Head of caudate nucleus (tissue), 42 donors: ENCODE measurements at places on chromosomes 13 and 19.
A peak's percentile ranks its signal among the peaks of the same experiment; 100 is the strongest.

GRCh38 chr19:34172661-34173192 is 423 bp downstream of the LSM14A start:
- peak; percentile 41 for DNase-seq

- DNase-seq: no peak
These were observed 12.3 kb downstream of the TMEM38A start for GRCh38 chr19:16673231-16673630.

DNA sequence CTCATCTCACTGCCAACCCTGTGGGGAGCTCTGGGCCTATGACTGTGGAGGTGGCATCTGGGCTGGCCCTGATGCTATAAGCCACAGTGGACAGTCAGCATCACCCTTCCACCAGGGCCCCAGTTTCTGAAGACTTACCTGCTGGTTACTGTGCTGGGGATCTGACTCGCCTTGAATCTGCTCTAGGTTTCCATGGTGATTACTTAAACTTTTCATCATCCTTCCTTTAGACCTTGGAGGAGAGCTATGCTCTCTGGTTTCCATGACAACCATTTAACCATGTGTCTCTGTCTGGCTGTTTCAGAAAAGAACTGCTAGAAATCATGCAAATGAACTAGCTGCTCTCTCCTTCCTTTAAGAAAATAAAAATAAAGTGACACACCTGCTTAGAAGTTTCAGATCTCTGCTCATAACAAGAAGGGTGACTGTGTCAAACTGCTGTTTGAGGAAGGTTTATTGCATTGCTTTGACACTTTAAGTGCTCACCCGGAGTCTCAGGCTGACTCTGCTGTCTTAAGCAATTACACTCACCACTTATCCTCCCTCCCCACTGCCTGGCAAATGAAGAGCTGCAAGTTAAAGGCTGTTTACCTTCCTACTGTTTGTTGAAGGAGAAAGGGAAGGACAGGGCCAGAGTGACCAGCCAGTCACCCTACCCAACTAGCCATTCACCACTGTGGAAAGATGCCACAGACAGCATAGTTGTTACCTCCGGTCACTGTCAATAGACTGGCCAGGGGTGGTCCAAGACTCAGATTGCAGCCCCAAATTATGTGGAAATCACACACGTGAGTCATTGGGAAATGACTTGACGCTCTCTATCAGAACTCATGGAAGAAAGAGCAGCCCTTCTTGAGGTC is 87.6 kb downstream of the HSPH1 start:
- no peak for DNase-seq

- DNase-seq: no peak
These were observed 56.0 kb upstream of the MYO16 start for GRCh38 chr13:108573455-108573854.

GRCh38 chr13:79532576-79532975 is 51.6 kb downstream of the NDFIP2 start:
- no peak for DNase-seq

DNA sequence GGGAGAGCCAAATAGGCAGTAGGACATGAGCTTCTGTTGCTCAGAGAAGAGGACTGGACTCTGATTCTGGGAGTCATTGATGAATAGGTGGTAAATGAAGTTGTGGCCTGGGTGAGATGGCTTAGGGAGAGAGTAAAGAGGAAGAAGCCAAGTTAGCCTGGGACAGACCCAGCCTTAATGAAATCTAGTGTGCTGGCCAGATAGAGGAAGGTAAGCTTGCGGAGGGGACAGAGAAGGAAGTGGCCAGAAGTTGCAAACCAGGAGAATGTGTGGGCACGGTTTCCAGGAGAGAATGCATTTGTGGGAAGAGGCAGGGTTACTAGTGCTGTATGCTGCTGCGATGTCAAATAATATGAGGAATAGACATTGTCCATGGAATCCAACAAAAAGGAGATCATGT is 83.3 kb upstream of the OLFM4 start:
- DNase-seq: no peak

DNA sequence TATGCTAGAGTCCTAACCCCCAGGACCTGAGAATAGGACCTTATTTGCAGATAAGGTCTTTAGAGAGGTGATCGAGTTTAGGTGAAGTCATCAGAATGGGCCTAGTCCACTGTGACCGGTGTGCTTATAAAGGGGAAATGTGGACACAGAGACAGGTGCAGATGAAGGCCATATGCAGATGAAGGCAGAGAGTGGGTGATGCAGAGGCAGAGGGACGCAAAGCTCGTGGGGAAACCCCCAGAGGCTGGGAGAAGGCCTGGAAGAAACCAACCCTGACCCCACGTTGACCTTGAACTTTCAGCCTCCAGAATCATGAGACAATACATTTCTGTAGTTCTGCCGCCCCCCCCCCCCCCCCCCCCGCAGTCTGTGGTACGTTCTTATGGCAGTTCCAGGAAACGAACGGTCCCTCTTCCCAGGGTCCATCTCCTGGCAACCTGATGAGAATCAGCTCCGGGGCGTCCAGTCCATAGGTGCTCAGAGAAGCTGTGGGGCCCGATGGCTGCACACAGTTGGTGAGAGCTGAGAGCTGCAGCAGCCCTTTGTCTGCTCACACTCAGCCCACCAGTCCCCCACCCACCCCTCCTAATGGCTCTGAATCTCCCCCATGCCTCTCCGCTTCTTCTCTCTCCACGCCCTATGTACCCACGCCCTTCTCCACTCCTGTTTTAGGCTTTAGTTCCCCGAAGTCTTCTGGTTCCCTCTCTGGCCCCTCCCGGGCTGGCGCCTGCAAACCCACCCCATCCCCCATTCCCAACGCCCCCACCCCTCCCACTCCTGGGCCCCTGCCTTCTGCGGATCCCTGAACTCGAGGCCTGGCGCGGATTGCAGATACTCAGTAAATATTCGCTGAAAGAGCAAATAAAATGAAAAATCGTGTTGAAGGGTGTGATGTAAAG is 218.3 kb upstream of the MAB21L1 start:
- no peak for DNase-seq

- DNase-seq: no peak
These were observed 13.0 kb upstream of the KCNN1 start for GRCh38 chr19:17953869-17954268.

DNA sequence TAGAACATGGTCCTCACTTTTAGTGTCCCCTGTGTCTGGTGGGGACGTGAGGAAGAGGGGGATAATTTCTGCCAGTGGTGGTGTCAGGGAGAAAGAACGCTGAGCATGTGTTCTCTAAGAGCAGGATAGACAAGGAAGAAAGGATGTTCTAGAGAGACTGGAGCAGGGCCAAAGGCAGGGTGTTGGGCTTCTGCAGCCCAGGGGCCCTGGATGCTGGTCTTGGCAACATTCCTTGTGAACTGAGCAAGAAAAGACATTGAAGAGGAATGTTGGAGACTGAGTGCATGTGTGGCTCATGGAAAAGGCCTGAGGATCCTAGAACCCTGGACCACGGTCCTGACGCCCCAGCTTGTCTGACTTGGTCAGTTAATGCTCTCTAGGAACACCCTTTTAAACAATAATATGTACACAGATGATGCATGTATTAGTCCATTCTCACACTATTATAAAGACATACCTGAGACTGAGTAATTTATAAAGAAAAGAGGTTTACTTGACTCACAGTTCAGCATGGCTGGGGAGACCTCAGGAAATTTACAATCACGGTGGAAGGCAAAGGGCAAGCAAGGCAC is 33.6 kb upstream of the SLC10A2 start:
- DNase-seq: no peak

GRCh38 chr13:66556306-66556705 is 673.8 kb downstream of the PCDH9 start:
- DNase-seq: no peak

- no peak for DNase-seq
These were observed 4.1 kb downstream of the TIMM13 start for GRCh38 chr19:2423071-2423914.

DNA sequence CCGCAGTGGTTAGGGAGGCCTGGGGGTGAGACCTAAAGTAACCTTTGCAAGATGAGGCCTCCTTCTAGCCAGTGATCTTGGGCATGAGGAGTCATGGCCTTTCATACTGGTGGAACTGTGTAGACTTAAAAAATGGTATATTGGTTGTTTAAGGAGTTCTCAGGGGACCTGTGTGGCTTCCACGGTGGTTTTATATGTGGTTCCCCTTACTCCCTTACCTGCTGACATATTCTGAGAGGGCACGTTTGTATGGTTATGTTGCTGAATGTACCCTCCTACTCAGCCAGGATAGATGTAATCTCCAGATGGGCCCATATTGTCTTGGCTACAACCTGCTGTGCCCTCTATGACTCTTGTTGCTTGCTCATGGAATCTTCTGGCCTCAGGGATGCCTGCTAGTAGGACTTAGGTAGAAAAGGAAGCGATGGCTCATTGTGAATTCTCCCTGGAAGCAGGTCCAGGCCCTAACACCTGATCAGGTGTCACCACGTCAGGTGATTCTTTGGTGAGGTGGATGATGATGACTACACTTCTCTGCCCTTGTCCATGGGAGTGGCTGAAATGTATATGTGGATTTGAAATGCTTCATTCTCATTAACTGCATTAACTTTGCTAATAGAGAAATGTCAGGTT is 1.8 kb downstream of the ZNF460 start:
- no peak for DNase-seq

DNA sequence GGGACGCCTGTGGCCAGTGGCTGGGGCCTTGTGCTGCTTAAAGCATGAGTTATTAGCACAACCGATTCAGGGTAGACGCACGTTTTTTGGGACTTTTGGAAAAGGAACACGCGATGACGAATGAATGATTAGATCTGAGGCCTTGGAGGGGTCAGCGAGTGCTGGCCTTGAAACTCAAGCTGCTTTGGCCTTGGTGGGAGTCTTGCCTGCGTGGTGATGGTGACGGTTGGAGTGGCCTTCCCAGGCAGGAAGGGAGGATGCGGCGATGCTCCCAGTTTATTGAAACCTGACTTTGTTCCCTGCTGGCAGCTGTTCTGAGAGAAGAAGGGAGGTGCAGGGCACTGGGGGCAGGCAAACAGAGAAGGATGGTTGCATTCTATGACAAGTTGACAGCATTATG is 63.1 kb upstream of the RNF113B start:
- DNase-seq: no peak

- DNase-seq: no peak
These were observed 11.0 kb upstream of the DOCK6 start for GRCh38 chr19:11273296-11273695.

DNA sequence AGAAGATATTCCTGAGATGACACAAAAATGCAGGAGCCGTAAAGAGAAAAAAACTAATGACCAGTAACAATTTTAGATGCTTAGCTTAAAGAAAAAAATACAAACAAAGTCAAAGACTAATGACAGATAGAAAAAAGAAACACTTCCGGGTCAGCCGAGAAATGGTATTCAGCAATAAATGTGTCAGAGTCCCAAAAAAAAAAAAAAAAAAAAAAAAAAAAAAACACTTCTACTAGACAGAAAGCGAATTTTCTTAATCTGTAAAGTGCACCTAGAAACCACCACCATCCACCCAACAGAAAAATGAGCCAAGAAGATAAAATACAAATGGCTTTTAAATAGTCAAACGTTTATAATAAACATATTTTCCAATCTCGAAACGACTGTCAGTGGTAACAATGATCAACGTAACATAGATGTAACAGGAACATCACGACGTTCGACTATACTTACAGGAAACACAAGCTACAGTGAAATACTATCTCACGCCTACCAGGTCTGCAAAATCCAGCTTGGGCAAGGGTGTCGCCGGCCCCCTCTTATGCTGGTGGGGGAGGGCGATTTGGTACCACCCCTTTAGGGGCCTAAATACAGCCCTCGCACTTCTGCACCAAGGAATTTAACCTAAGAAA is 10.6 kb downstream of the ABHD17A start:
- DNase-seq: no peak

GRCh38 chr13:58619396-58620113 is 988.0 kb downstream of the PCDH17 start:
- no peak for DNase-seq

GRCh38 chr13:97353927-97354675 is 79.9 kb upstream of the RAP2A start:
- DNase-seq: no peak

DNA sequence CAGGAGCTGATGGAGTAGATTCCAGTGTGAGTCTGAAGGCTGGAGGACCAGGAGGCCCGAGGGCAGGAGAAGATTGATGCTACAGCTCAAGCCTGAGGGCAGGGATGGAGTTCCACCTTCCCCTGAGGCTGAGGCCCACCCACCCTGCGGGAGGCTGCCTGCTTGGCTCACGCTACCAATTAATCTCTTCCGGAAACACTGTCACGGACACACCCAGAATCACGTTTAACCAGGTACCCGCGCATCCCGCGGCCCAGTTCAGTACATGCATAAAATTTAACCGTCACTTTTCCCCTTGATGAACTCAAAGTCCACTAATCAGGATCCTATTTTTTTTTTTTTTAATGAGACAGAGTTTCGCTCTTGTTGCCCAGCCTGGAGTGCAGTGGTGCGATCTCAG is 5.2 kb upstream of the ZNF628 start:
- DNase-seq: no peak

DNA sequence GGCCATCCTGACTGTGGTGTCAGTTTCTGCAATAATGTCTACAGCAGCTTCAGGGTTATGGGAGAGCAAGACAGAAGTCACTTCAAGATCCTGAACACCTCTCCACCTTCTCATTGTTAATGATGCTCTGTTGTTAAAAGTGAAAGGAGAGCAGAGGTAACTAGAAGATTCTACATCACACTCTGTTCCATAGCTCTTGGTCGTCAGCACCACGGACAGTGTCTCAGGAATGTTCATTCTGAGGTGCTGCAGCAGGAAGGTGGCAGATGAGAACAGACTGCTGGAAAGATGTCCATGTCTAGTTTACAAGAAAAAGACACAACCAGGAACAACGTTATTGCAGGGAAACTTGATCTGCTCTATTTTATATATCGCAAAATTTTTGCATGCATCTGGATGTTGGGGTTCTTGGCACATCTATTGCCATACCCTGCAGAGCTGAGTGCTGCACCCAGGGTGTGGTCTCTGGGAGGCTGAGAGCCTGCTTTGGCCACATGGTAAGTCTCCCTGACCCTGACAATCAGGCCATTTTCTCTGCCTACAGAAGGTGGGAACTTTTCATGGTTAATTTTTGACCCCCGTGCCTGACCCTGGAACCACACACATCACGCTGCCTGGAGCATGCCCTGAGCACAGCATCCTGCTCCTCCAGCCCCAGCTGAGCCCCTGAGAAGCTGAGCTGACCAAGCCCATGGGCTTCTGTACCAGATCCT is 12.7 kb downstream of the CEACAM21 start:
- DNase-seq: no peak

DNA sequence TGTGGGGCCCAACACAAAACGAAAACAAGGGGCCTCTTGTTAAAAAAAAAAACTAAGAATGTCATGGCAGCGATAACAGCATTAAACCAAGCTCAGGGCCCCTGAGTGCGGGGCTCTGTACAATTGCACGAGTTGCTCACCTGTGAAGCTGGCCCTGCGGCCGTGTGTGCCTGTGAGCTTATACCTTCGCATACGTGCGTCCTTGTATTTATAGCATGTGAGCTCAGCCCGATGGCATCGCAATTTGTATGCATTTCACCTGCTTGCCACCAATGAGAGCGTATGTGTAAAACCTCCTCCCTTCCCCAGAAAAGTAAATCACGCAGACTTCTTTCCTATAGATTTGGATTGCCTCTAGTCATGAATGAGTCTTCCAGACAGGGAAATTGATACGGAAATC is 17.1 kb downstream of the HNRNPM start:
- DNase-seq: no peak
